ENCODE measurements at places on chromosomes 16 and 17. TPM values are rescaled to one million over a fixed set of nuclear protein-coding genes. Genes with fewer than 3 reads are reported as not detected.

The MEOX1 gene
- total RNA-seq: 0.53 TPM

The FHOD1 gene
- 65.6 TPM for total RNA-seq

The KRTAP1-1 gene
- total RNA-seq: not detected

The PTGES3L gene
- total RNA-seq: 0.51 TPM

GRCh38 chr17:58487589-58488427 is at the start of gene HSF5:
HSF5 (minus strand) TSS chr17:58488408; CDS start chr17:58488274, 134 bp downstream.
- no peak for DNase-seq

- DNase-seq: no peak
Observed at GRCh38 chr16:15954814-15955151, 5.4 kb downstream of the ABCC1 start.

DNA sequence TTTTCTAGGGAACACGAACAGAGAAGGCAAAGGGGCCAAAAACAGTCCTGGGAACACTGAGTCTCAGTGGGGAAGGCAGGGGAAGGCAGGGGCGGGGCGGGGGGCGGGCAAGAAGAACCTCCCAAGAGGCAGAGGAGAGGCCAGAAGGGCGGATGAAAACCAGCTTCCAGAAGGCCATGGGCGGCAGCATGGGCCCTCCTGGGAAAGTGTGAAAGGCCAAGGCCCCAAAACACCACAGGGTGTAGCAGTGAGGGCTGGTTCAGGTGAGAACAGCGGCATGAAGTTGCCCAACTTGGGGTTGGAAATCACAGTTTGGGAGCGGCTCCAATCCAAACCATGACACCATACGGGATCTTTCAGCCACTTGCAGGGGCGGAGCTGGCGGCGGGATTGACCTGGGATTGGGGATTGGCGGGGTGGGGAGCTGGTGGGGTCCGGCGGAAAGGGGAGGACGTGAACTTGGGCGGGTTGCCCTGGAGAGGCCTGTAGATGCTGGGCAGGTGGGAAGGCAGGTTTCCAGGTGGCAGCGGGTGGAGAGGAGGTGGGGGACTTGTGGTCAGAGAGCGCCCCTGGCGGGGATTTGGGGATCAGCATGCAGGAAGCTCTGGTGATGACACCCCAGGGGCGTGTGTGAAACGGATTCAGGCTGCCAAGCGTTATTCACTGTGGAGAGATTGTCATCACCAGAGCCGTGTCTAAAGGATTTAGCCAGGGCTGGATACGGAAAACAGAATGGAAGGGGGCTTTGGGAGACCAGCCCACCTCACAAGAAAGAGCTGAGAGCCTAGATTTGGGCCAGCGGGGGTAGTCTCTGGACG is 80.9 kb downstream of the ARHGAP23 start:
- no peak for DNase-seq

GRCh38 chr17:16915752-16916556 is 56.0 kb downstream of the TNFRSF13B start:
- DNase-seq: peak; percentile 17

GRCh38 chr17:76276461-76277299 is 11.5 kb downstream of the UBALD2 start:
- DNase-seq: no peak

DNA sequence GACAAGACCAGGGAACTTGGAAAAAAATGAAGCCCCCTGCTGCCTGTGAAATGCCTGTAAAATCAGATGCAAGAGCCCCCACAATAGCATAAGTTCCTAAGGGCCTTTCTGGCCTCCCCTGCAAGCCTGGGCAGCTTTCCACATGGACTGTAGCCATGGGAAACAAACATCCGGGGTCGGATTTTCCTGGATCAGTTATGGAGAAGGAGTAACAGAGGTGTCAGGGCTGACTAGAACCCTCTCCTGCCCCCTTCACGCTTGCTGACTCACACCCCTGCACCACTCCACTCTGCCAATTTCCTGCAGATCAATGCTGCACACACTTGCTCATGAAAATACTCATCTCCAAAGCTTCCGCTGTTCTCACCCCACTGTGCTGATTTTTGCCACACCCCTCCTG is 258.6 kb downstream of the CBLN1 start:
- DNase-seq: no peak

DNA sequence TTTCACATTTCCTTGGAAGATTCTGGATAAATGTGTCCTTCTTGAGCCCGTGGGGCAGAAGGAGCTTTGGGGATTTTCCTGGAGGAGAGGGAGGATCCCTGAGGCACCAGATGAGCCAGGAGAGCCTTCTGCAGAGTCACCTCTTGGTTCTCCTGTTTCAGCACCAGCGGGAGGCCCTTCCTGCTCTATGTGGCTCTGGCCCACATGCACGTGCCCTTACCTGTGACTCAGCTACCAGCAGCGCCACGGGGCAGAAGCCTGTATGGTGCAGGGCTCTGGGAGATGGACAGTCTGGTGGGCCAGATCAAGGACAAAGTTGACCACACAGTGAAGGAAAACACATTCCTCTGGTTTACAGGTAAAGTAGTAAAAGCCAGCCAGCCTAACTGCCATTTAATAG is 77.1 kb downstream of the ARSG start:
- DNase-seq: no peak

DNA sequence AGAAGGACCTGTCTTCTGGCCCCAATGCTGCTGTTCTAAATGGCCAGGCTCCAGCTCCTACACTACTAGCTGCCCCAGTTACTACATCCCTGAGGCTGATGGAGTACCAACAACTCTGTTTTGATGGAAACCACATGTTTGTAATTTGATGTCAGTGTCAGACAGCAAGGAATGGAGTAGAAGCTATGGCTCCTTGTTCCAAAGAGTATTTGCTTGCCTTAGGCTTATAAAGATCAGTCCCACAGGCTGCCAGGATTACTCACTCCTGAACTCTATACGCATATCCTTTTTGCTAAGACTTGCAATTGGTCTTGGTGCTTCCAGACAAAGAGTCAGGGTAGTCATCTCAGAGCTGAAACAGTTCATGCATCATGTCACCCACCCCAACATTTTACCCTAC is 139.6 kb downstream of the HS3ST3A1 start:
- DNase-seq: no peak

GRCh38 chr16:253833-254232 is 19.2 kb downstream of the FAM234A start:
- DNase-seq: no peak

Data from GM12878 (cell line).